CD4-positive, alpha-beta T cell treated with Interleukin-12 subunit alpha and Interleukin-12 subunit beta, for 1 hour (primary cell): ENCODE measurements at places on chromosomes 16 and 17.

- DNase-seq = no peak
These were observed 2.6 kb upstream of the AKAP1 start for GRCh38 chr17:57082441-57082840.

DNA sequence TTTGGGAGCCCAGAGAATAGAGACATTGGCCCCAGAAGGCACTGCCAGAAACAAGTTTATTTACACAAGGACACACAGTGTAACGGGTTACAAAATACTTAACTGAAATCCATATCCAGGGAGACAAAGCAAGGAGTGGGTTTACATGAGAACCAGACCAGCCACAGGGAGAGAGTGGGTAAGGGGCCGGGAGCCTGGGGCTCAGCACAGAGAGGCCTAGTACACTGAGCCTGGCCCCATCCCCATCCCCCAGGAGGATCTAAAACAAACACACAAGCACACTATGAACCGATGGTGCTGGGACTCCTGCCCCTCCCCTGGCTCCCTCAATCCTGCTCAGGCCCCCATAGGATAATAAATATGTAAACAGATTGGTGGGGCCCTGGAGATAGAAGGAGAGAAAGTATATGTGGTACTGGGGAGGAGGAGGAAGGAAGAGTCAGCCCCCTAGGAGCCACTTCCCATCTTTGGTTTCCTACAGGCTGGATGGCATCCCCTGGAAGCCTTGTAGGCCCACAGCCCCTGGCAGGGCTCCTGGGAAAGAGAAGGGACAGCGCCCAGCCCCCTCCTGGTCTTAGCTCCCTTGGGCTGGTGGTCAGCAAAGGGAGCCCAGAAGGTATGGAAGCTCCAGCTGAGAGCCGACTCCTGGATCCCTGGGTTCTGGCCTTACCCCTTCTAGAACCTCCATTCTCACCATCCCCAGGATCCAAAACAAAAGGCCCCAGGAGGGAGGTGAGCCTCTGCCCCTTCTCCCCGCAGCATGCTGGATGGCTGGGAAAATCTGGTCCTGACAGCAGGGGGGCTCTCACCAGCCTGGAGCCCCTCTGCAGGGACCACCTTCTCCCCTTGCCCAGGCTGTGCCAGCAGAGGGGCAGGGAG is 6.4 kb downstream of the G6PC3 start:
- DNase-seq = no peak

GRCh38 chr16:354971-355461 is 2.5 kb upstream of the AXIN1 start:
- DNase-seq = peak; percentile 75

- DNase-seq = no peak
These were observed 176.4 kb upstream of the WSCD1 start for GRCh38 chr17:5893741-5894140.

DNA sequence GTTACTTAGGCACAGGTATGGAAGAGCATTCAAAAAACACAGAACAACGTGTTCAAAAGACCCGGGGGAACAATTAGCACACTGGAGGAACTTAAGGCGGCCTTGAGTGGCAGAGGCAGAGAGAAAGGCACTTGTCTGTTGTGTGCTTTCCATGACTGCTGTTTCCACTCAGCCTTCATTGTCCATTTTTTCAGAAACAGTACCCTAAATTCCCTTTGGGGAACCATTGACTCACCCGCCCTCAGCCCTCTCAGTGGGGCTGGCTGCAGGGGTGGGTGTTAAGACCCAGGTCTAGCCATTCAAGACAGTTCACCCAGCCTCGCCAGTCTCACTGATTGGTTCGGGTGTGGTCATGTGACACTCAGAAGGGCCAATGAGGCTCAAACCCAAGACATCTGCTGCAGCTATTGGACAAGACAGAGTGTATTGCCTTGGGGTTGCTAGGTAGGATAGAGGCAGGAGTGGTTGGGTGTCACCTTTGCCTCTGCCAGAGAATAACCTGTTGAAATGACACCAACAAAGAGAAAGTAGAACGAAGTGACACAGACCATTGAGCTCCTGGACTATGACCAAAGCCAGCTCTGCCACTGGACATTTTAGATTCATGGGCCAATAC is 19.6 kb upstream of the CEP20 start:
- peak; percentile 31 for DNase-seq

GRCh38 chr17:9424071-9424640 is 151.5 kb downstream of the STX8 start:
- DNase-seq = no peak

DNA sequence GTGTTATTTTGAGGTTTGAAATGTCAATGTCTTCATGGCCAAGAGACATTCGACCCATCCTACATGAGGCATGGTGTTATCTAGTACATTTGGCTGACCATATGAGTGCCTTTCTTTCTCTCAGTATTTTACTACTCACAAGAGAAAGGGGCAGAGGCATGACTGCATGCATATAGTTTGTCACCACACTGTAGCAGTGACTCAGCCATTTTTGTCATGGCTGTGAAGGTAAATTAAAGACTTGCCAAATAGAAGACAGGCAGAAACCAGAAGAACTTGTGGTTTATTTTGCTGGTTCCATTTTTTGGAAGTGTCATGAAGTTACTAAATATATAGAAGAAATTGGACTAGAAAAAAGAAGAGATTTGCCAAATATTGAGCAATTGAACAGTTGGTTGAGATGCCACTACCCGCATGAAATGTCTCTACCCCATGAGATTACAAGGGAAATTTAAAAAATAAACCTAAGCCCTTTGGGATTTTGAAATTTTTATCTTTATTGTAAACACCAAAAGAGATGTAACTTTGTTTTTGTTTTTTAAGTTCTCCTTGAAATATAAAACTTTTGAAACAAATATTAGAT is 170.3 kb downstream of the CHD9 start:
- no peak for DNase-seq

GRCh38 chr16:26672206-26672605 is 394.5 kb upstream of the C16orf82 start:
- no peak for DNase-seq

GRCh38 chr16:7278636-7279035 is 54.0 kb upstream of the RBFOX1 start:
- no peak for DNase-seq

- DNase-seq = peak; percentile 41
These were observed 2.2 kb downstream of the SNN start for GRCh38 chr16:11670171-11671131.

GRCh38 chr17:76968707-76969597 is 100.7 kb downstream of the MGAT5B start:
- peak; percentile 49 for DNase-seq

DNA sequence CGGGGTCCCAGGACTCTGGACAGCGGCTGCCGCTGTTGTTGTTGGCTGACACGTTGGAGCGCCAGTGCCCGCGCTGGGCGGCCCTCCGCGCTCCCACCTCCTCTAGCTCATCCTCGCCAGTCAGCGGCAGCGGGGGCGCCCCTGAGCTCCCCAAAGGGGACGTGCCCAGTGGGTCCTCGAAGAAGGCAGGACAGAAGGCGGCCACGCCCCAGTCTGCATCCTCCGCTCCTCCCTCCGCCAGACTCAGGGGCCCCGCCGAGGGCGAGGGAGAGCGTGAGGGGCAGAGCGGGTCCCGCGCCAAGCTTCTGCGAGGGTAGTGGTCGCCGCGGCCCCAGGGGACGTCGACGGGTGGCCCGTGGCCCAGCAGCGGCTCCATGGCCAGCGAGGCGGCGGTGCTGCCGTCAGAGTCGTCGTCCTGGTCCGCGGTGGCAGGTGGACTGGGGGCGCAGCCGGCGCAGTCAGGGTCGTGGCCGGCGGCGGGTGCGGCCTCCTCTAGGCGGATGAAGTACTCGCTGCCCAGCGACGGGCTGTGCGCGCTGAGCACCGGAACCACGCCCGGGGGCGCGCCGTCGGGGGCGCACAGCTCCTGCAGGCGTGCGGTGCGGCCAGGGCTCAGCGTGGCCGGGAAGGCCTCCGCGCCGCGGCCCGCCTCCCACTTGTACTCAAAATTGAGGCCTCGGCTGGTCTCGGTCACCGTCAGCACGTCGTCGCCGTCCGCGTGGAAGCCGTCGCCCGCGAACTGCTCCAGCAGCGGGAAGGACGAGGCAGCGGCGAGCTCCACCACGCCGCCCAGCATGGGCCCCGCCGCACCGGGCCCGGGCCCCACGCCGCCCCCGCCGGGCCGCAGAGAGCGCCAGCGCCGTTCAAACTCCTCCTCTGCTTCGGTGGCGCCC is 43.2 kb upstream of the PVALEF start:
- DNase-seq = no peak

- no peak for DNase-seq
These were observed at the start of gene PYDC1 for GRCh38 chr16:31216422-31217135. Gene PYDC1, minus strand, starts transcription at chr16:31217135. Its CDS starts 107 bp downstream, at chr16:31217028.

DNA sequence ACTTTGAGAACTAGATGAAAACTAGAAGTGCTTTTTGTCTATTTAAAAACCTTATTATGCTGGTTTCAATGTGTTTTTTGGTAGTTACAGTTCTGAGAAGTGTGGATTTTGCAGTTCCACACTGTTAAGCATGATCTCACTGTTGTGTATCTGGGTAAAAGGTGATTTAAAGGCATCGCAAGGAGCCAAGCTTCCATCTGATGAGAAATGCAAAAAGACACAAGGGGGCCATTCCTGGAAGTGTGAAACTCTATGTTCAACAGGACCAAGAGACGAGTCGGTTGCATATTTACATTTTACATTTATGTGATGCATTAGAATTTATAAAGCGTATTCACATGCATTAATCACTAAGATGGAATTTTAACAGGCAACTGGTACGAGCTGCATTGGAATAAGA is 490.8 kb downstream of the NPIPA7 start:
- no peak for DNase-seq

- DNase-seq = no peak
These were observed 109.7 kb downstream of the RAP1GAP2 start for GRCh38 chr17:2905696-2906501.

DNA sequence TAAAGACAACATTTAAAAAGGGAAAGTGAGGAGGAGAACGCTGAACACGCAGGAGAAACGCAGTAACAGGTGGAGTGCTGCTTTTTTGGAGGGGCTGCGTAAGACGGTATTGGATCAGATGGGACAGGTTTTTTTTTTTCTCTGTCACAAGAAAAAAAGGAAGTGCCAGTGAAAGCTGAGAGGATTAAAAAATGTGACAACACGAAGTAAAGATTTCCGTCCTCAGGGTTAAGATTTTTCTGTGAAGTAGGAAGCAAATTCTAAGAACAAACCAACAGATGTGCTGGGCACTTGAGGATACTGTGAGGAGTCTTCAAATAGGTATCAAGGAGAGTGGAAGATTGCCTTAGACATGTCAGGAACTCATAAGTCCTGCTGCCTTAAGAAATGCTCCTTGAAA is 5.8 kb upstream of the ABCA9 start:
- no peak for DNase-seq

DNA sequence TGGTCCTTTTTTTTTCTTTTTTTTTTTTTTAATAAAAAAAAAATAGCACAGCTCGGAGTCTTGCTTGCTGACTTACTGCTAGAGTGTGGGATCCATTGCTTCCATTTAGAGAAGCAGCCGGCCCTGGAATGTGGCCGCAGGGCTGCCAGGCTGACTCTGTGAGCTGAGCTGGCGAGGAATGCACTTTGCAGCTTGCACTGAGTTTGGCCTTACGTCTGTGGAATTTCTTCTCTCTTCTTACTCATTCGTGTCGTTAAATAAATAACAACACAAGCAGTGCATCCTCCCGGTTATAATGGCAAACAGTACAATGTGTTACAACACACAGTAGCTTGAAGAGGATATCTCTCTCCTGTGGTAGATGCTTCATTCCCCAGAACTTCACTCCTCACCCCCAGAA is 69.2 kb downstream of the PRKCB start:
- DNase-seq = no peak

GRCh38 chr17:7882068-7882467 is 6.5 kb upstream of the CHD3 start:
- no peak for DNase-seq

- DNase-seq = no peak
These were observed 4.8 kb upstream of the GAA start for GRCh38 chr17:80096561-80097021.

DNA sequence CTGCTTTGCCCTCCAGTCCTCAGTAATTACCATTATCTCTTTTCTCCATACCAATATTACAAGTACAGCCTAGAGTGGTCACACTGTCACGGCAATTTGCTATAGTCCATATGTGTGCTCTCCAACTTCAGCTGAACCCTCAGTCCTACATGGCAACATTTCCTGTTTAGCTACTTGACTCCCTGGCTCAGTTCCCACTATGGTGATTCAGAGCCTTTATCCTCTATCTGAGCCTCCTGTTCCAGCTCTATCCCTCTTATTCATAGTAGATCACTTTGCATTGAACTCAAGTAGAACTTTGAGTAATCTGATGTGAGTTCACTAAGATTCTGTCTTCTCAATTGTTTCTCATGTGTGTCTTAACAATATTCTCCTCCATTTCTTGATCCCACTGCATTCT is 43.7 kb upstream of the GOSR1 start:
- DNase-seq = no peak

- no peak for DNase-seq
These were observed 28.6 kb upstream of the TVP23A start for GRCh38 chr16:10847176-10847575.

DNA sequence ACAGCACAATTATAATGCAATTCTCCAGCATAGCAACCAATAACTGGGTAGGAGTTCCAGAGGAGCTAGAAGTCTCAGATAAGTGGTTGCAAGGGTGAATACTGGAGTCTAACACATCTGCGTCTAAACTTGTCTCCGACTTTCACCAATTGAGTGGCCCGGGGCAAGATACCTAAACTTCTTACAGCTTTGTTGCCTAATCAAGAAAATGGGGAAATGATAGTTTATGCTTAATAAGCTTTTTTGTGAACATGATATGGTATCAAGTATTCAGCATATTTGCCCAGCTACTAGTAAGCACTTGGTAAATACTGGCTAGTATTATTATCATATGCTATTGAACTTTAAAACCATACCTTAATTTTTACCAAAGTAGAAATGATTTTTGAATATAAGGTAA is 183.5 kb downstream of the KCNJ2 start:
- DNase-seq = no peak

- no peak for DNase-seq
These were observed 263.9 kb downstream of the BCAS3 start for GRCh38 chr17:60941571-60941970.

- no peak for DNase-seq
These were observed 63.4 kb upstream of the CDH13 start for GRCh38 chr16:82563401-82563800.

- DNase-seq = no peak
These were observed 88.5 kb downstream of the KCNJ12 start for GRCh38 chr17:21464611-21465021.

- DNase-seq = no peak
These were observed 66.3 kb downstream of the MRC2 start for GRCh38 chr17:62693616-62694409.

- DNase-seq = no peak
These were observed 44.0 kb downstream of the PLCG2 start for GRCh38 chr16:81823111-81823510.

DNA sequence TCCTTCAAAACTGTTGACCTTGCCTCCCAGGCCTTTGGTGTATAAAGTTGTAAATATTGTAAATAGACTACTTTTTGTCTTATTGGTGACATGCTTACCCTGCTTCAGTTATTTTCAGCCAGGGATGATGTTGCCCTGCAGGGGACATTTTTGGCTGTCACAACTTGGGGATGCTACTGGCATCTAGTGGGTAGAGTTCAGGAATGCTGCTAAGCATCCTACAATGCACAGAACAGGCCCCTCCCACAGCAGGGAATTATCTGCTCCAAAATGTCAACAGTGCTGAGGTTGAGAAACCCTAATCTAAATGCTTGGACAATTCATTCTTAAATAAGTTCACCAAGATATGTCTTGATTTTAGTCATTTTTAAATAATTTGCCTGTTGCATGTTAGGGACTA is 459.8 kb downstream of the PMP22 start:
- no peak for DNase-seq
